LNCaP clone FGC (cell line): ENCODE measurements at places on chromosomes 3 and 15.

GRCh38 chr15:97027772-97028171 is 697.3 kb downstream of the NR2F2 start:
- no peak for DNase-seq

- no peak for DNase-seq
Observed at GRCh38 chr3:14127516-14128161, 2.8 kb downstream of the TMEM43 start.

DNA sequence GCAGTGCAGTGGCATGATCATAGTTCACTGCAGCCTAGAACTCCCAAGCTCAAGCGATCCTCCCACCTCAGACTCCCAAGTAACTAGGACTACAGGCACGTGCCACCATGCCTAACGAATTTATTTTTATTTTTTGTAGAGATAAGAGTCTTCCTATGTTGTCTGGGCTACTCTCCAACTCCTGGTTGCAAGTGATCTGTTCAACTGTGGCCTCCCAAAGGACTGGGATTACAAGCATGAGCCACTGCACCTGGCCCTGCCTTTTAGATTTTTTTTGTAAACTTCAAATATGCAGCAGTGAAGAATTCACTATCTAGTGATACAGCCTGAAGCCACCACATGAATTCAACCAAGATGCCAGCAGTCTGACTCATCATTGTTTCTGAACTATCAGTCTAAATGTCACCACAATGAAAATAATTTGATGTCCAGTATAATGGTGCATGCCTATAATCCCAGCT is 32.7 kb downstream of the UBXN7 start:
- no peak for DNase-seq

DNA sequence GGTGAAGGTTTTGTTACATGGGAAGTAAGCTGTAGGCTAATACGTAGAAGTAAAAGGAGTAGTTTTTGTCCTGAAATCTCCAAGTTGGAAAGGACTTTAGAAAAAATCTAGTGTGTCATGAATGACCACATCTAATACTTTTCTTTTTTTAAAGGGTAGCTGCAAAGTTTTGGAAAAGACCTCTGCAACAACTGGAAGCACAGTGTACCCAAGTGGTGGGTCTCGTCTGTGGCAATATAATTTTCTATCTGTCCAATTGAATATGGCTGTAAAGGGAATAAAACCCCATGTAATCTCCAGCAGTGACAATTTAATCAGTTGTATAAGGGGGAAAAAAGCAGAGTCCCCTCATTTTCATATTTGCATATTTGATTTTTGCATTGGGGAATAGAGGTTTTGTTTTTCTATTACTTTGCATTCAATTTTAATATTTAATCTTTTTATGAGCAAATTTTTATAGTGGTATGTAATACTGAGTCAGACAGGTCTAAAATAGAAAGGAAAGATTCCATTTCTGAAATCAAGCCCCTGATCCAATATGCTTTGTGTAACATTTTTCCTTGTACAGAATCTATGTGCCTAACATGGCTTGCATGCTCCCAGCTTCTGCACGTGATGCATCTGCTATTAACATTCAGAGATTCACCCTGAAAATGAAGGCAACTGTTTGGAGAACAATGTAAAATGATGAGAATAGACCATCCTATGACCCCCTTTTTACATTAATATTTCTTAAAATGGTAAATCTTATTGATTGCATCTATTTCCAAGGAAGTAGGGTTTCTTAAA is 531.4 kb downstream of the ZIC1 start:
- DNase-seq, result no peak

DNA sequence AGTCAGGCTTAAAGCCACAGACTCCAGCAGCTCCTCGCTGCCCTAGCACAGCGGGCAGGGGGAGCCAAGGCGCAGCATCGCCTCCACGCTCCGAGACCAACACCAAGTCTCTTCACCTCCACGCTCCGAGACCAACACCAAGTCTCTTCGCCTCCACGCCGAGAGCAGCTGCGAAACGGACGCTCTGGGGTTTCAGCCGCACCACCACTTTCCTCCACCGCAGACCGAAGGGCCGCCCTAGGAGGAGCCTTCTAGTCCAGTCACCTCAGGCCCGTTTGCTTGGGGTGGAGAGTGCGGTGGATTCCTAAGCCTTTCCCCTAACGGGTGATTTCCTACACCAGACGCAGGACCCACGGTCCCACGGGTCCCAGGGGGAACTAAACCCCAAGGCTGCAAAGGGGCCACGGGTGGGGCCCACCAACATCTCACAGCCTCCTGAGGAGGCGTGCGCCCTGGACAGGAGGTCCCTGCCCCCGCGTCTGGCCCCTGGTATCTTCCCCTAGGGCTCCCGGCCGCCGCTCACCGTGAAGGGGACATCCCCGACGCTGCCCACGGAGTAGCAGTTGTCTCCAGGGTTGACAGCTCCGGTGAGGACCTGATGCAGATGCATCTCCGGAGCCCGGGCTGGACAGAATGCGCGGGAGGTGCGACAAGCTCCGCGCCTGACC is 501 bp downstream of the DMXL2 start:
- no peak for DNase-seq

DNA sequence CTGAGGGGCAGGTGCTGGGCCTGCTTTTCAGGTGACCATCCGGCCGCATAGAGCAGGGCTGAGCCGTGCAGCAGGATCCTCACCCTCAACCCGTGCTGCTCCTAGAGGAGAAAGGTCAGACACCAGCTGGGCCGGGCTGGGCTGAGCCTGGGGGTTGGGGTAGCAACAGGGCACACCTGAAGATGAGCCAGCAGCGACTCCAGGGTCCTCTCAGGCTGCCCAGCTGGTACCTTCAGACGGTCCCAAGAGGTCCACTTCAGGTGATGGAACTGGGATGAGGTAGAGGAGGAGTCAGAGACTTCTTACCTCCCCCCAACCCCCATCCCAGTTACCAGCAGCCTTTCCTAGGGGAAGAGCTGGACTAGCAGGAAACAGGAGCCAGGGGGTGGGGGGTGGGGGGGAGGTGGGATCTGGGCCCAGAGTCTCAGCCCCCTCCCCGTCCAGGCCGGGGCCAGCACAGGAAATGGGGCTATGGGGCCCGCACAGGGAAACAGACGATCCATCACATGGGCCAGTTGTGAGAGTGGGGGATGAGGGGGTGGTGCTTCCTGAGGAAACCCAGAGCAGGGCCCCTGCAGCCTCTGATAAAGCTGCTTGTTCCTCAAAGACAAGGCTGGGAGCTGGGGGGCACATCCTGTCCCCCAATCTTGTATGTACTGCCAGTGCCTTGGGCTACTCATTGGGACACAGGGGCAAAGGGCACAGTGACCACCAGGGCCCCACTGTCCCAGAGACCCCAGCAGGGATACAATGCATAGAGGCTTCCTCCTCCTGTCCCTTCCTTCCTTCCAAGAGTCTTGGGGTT is 3.0 kb downstream of the INKA1 start:
- no peak for DNase-seq

DNA sequence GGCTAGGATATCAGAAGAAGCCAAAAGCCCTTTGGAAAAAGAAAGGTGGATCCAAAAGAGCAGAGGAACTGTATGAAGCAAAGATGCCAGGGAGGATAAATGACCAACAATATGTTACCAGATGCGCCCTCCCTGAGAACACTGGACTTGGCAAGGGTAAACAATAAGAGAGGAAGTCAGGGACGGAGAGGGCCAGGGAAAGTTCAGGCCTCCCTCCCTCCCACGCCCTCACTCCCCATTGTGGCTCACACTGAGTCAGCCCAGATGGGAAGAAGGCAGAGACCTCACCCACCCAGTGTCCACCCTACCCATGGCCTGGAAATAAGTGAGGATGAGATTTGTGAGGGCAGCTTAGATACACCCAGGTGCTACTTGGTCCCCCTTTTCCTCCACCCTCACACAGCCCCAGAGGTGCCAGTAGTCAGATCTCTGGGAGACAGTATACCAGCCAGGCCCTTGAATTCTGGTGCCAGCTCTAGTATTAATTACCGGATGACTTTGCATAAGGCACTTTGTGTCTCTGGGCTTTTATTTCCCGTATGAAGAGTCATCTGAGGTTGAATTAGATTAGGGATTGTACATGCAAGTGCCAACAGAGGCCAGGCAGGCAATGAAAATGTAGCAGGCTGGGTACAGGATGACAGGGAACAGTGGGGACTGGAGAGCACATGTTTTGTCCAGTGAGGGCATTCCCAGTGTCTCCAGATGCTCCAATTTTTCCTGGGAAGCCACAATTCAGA is 35.1 kb upstream of the FRMD4B start:
- no peak for DNase-seq

- DNase-seq, result no peak
Observed at GRCh38 chr3:1787094-1787493, 311.6 kb upstream of the CNTN4 start.

- no peak for DNase-seq
Observed at GRCh38 chr15:78182336-78182700, 33.2 kb downstream of the IDH3A start.

GRCh38 chr3:64460141-64460730 is 227.6 kb downstream of the ADAMTS9 start:
- DNase-seq, result no peak

DNA sequence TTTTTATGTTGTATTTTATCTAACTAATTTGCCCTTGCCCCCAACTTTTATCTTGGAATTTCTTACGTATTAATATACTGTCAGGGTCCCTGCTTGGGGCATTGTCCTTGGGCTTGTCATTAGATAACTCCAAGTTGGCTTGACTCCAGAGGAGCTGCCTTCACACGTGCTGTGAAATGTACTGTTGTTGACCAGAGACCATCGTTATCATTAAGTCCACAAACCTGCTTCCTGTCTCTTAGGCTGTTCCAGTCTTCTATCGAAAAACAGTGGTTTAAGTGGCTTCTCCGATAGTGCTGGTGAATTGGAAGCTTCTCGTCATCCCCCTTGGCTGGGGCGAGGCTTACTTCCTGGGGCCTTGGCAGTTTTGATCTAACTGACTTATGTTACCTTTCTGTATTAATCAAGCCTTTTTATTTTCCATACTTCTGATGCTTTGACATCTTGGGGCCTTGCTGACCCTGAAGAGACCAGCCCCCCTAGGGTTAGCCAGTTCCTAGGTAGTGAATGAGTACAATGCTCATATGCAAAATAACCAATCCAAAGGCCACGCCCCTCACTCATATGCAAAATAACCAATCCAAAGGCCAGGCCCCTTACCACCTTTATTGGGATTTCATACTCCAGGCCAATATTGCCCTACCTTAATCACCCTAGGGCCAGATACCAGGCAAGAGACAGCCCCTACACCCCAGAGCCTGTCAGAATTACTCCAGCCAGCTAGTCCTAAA is 164.5 kb downstream of the IGF1R start:
- DNase-seq, result no peak

DNA sequence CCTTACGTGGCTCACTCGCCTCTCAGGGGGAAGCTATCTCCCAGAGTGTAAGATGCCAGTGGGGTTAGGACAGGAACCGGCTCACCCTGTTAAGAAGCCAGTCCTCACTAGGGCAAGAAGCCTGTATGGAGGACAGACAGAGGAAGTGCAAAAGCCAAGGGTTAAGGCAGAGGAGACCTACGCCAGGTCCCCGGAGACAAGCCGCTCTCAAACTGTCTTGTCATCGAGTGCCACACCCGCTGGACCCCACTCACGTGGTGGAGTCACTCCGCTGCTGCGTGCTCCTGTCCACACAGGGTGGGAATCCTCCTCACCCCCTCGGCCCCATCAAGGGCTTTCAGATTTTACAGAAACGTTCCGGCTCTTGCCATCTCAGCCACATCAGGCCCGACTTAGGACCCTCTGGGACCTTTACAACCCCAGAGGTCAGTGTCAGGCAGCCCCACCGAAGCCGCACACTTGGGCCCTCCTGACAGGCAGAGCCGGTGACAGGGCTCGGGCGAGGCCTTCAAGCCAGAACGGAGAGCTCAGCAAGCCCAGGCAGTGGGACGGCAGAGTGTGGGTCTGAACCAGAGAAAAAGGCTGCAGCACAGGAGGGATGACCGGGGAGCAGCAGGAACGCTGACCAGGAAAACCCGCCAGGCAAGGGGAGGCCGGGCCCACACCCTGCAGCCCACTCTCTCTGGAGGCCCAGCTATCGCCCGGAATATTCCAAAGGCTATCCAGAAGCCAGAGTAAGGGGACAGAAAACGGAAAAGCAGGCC is 61.7 kb downstream of the XXYLT1 start:
- DNase-seq, result no peak

DNA sequence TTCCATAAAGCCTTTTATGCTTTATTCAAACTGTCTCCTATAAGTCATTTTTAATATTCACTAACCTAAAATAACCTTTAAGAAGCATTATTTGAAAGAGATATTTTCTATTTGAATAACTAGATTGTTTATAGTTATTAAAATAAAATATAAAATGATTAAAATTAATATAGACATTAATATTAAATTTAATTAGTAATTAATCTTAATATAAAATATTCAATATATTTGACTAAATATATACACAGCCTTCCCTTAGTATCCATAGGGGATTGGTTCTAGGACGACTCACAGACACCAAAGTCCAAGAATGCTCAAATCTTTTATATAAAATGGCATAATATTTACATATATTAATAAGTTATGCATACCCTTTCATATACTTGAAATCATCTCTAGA is 1014.1 kb downstream of the TBL1XR1 start:
- no peak for DNase-seq
